Lower leg skin (tissue), 4 donors: ENCODE measurements at places on chromosomes 6 and 20. TPM values are rescaled to one million over a fixed set of nuclear protein-coding genes. Genes with fewer than 3 reads are reported as not detected.

Gene CCM2L
- 0.65 TPM for total RNA-seq

Gene FARS2
- total RNA-seq, result 13.9 TPM

Gene COL9A1
- not detected for total RNA-seq

Gene DDO
- 0.91 TPM for total RNA-seq

Gene OPRM1
- not detected for total RNA-seq

Gene NKX2-2
- total RNA-seq, result not detected

Gene ANGPT4
- total RNA-seq, result 2.4 TPM

Gene CNR1
- total RNA-seq, result 3.4 TPM

Gene ZNF391
- 2.1 TPM for total RNA-seq

Gene UST
- 18.9 TPM for total RNA-seq

Gene PHACTR1
- 3.3 TPM for total RNA-seq

Gene GJA10
- total RNA-seq, result not detected

Gene TXLNB
- not detected for total RNA-seq
